ENCODE measurements at places on chromosomes 2 and 18. TPM values are rescaled to one million over a fixed set of nuclear protein-coding genes. Genes with fewer than 3 reads are reported as not detected.

GRCh38 chr2:129723277-129724020 lies 256.0 kb upstream of the RAB6C start:
- DNase-seq, result no peak

DNA sequence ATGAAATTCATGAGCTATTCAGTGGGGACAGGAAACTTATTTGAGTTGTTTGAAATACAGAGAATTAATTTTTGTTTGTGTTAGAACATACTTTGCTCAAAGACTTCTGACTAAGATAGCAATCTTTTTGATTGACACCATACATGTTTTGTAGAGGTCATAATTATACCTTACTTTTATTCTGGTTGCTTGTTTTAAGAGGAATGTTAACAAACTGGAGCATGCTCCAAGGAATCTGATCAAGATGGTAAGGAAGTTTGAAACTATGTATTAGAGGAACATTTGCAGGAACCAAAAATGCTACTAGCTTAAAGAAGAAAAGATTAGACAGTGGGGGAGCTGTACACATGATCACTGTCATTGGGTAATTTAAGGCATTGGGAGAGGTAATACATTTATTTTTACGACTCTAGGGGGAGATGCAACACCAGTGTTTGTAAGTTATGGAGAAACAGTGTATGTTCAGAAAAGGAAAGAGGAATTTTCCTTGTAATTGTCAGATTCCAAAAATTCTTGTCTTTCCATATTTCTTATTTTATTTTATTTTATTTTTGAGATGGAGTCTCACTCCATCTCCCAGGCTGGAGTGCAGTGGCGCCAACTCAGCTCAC lies 8.0 kb downstream of the AGFG1 start:
- DNase-seq, result peak; percentile 63

The SLC23A3 gene
- 0.06 TPM for total RNA-seq

DNA sequence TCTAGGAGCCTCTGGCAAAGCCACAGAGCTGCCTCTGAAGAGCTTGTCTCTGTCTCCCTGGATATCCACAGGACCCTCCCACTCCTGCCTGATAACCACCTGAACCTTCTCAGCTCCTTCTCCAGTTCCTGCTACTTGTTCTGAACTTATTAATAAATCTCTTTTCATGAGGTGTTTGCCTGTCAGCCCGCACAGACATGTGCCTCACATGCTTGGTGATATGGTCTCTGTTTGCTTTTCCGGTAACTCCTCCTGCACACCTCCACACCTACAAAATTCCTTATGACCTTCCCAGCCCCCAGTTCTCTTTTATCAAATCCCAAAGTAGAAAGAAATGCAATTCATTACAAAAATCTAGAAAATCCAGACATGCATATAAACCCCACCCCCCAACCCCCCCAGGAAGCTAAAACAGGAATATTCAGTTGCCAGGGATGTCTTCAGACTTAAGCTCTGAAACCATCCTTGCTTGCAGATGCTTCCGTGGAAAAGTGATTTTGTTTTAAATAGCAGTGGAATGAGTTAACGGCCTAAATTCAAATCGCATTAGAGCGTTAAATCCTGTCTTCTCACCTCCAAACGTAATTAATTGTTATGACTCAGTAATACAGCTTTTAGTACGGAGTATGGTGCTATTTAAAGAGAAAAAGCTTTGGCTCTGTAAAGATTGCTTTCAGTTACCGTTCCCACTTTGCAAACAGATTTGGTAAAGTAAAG lies 2.1 kb upstream of the PID1 start:
- no peak for DNase-seq

GRCh38 chr2:216474925-216475670 lies 23.5 kb upstream of the RPL37A start:
- DNase-seq, result no peak

DNA sequence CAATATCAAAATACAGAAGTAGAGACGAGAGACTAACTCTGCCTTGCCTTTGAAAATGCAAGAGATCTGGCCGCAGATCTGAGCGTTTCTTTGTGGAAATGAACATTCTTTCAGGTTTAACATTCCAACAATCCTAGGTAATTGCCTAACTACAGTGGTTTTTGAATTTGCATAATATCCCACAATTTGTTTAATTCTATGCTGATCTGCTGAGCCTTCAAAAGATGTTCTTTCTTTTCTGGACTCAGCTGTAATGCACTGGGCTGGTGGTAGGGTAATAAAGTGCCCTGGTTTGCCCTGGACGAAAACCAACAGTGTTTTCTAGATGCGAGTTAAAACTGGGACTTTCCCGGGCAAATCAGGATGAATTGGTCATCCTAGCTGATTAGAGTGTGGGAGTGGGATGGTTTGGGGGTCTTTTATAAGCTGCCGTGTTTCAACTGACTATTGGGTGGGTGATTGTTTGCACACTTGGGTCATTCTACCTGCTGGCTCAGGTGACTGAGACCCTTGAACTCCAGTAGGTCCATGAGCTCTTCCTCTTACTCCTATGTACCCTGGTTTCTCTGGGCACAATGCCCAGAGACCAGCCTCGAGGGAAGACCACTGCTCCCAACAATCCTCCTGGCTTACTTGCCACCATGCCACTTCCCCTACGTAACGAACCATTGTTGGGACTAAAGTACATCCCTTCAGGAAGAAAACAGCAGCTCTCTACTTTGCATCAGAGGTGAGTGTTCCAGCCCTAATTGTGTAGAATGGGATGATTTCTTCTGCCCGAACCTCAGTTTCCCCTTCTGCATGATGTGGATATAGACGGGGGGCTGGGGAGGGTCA lies 3.4 kb upstream of the PAX8 start:
- DNase-seq, result peak; percentile 21

DNA sequence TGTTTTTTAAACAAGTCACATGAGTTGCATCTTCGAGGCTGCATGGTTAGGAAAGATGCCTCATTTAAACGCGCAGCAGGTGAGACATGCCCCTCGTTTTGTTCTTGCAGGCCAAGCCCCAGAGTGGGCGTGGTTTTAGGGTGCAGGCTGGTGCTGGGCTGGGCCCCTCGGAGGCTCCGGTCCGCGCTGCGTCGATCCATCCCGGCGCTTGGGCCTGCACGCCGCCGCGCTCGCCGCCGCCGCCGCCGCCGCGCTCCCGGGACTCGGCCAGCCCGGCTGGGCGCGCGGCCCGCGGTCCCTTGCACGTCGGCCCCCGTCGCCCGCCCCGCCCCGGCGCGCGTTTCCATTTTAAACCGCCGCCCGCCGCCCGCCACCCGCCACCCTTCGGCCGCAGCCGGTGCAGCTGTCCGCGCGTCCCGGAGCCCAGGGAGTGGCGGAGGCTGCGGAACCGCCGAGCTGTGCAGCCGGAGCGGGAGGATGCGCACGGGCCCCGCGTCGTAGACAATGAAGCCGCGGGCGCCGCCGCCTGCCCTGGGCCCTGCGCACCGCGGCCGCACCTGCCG lies 175.5 kb downstream of the AGAP1 start:
- peak; percentile 65 for DNase-seq

The HOXD10 gene
- total RNA-seq, result not detected

- DNase-seq, result no peak
These were observed 110.2 kb upstream of the NOSTRIN start for GRCh38 chr2:168692132-168692744.

- DNase-seq, result peak; percentile 22
These were observed 102.5 kb downstream of the RBM43 start for GRCh38 chr2:151159109-151159662.

DNA sequence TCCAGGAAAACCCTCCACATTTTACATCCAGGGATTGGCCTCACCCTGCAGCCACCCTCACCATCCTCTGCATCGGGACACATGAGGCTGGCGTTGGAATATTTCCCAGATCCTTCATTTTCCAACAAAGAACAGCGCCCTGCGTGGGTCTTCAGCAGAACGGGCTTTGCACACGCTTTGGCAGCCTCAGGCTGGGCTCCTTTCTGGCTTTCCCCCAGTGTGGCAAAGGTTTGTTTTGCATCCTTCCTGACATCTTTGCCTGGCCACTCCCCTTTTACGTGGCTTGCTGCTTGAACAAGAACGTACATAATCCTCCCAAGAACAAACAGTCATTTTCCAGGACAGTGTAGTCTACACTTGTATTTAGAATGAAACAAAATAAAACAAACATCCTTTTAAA lies 25.6 kb upstream of the GREB1 start:
- DNase-seq, result no peak

DNA sequence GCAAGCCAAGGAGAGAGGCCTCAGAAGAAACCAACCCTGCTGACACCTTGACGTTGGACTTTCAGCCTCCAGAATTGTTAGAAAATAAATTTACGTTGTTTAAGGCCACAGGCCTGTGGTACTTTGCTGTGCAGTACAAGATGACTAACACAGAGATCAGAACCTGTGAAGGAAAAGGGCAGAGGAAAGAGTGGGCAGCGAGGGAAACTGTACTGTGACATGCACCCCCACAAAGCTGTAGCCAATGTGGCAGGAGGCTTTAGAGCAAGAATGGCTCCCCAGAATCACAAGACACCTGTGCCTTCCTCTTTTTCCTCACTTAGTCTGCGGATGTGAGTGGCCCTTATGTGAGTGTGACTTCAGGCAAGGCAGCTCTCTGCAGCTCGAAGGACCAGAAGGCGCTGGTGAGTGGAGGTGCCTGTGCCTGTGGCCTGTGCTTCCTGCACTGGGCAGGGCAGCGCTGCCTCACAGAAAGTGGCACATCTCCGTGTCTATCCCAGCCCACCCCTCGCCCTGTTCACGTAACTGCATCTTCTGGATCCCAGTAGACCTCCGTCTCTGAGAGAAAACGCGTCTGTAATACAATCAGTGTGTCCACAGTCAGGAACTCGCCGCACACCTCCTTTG lies 89.5 kb downstream of the MRPS9 start:
- no peak for DNase-seq

The TAF4B gene
- total RNA-seq, result 2.4 TPM

DNA sequence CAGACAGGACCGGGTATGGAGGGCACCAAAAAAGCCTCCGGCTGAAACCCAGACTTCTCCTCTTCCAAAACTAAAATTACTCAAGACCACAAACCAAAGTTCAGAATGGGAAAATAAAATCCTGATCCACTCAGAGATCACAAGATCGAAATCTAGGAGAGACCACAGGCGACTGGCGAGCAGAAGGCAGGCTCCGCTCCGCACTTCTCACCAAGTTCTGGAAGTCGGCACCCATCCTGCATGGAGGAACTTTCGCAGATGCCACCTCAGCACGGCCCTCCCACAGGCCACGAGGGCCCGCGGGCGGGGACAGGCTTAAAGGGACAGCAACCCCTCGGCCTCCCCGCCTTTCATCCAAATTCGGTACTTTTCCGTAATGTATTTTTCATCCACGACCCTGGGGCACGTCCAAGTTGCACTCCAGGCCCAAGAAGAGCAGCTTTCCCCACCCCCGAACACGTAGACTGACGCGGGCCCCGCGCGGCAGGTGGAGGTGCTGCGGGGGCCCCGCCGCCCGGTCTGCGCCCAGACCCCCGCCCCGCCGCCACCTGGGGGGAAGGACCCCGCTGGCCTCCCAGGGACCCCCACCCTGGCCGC lies 43.7 kb downstream of the HDLBP start:
- peak; percentile 76 for DNase-seq

The SIX3 gene
- not detected for total RNA-seq

DNA sequence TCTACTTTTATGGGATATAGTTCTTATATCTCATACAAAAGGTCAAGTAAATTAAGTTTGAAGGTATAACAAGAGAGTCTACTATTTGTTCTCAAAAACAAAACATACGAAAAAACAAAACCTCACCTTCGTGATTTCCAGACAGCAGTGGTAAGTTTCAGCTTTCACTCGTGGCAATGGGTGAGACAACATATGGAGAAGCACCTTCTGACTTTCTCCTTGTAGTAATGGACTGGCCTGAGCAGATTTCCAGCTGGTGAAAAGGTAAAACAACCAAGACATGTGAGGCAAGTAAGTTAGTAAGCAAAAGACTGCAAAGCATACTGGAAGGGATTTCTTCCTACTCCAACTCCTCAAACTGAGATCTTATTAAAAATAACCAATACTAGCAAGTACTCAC lies 39.6 kb downstream of the RTTN start:
- DNase-seq, result no peak
